ENCODE measurements at places on chromosomes 5 and 9.

GRCh38 chr9:113620377-113621161 lies 157.0 kb downstream of the RGS3 start:
- no peak for DNase-seq

- DNase-seq = no peak
Observed at GRCh38 chr9:111659691-111660090, 1.7 kb upstream of the GNG10 start.

- no peak for DNase-seq
Observed at GRCh38 chr5:67286006-67286405, 89.4 kb upstream of the CD180 start.

DNA sequence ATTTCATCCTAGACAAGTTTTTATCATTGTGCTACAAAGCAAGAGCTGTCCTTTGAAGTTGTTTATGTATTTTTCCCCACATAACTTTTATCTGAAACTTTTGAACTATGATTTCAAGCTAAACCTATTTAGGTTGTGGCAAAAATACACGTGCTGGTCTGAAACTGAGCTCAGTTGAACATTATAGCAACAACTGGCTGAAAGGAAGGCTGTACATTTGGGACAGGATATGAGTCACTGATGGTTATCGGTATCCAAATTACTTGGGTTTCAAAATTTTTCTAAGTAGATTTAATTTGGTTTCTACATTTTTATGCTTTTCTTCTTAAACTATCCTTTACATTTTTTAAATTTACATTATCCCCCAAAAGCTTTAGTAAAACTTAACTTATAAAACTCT lies 627.3 kb upstream of the NUDT12 start:
- DNase-seq = no peak

DNA sequence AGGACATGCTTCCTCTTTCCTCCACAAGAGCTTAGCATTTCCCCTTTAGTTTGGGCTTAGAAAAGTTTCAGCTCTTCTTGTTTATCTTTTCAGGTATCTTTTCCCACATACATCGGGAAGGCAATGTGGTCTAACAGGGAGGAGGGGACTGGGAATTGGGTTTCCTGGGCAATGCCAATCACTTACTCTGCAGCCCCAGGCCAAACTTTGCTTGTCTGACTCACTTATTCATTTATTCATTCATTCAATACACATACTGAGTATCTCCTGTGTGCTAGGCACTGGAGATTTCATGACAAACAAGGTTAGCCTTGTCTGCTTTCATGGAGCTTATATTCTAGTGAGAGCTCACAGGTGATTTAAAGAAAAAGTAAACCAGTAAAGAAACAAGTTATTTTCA lies 10.7 kb upstream of the POU4F3 start:
- DNase-seq = no peak

DNA sequence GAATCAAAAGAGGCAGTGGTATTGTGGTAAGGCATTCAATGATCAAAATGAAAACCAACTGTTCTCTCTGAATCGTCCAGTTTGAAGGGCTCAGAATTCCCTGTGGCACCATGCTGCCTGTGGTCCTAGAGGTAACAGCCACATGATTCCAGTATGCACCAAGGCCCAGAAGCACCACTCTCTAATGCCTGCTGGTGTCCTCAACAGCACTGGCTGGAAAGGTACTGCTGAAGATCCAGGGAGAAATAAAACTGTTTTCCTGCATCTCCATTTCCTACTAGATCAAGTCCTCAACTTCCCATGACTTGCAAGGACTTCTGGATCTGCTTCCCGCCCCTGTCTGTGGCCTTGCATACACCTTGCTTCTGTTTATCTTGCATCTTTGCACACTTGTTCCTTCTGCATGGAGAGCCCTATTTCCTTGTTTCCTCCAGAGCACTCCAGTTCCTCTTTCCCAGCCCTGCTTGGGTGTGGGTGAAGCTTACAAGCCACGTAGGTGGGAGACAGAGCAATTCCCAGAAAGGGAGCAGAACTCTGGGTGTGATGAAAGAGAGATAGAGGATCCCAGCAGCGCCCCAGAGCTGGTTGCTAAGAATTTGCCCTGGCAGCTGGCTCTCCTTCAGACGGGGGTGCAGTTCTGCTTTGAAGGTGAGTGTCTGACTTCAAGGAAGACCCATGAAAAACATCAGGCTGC lies 41.0 kb upstream of the EQTN start:
- peak; percentile 58 for DNase-seq

GRCh38 chr9:137212520-137212919 lies 7.0 kb downstream of the NDOR1 start:
- DNase-seq = no peak

DNA sequence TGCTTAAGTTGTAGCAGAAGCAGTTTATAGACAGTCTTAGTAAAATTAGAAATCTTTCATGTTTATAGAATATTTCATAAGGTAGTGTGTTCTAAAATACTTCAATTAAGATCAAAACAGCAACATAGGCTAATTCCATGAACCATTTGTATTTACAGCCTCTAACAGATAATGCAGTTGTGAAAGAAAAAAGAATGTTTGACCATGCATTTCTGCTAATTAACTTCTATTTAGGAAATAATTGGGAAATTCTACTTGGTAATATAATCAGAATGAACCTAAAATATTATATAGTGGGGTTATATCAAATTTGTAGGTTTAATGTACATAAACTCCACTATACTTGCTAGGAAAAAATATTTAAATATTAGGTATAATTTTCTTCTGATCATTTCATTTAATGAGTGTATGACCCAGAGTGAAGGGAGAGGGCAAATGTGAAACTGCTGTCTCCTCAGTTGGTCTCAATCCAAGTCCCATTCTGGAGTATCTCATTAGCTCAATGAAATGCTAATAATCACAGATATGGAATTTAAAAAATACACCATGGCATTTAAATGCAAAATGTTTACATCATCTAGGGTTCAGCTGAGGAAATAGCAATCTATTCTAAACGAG lies 34.9 kb downstream of the ALDH1A1 start:
- DNase-seq = no peak

- peak; percentile 65 for DNase-seq
Observed at GRCh38 chr9:122095010-122095767, 2.1 kb upstream of the TTLL11 start.

GRCh38 chr9:4665357-4665756 lies 923 bp downstream of the SPATA6L start:
- DNase-seq = no peak

DNA sequence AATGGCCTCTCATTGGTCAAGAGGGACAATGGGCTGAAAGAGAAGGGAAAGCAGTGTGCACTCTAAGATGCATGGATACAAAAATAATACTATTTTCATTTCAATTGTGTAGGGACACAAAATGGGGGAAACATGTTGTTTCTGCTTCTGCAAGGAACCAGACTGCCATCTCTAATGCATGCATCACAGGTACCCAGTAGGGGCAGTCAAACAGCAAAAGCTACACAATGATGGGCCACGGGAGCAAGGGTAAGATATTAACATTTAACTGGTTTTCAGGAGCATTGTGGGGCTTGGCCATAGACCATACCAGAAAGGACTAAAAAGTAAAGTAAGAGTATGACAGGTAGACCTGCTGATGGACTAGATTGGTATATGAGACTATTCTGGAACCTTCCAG lies 535.8 kb downstream of the SPATA31D1 start:
- DNase-seq = no peak

DNA sequence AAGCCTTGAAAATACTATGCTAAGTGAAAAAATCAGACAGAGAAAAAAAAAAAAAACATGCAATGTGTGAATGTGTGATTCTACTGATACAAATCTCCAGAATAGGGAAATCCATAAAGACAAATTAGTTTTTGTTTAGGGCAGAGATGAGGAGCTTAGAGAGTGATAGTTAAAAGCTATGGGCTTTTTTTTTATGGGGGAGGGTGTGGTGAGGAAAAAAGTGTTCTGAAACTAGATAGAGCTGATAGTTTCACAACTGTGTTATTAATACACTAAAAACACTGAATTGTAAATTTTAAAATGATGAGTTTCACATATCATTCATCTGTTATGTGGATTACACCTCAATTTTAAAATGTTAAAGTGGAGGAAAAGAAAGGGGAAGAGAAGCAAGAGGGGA lies 228.3 kb upstream of the ZNF462 start:
- DNase-seq = no peak

Data from CD4-positive, alpha-beta T cell treated with Interferon alpha-2 for 1 hour (primary cell).